ENCODE measurements at places on chromosomes 12 and 14. TPM values are rescaled to one million over a fixed set of nuclear protein-coding genes. Genes with fewer than 3 reads are reported as not detected.

DNA sequence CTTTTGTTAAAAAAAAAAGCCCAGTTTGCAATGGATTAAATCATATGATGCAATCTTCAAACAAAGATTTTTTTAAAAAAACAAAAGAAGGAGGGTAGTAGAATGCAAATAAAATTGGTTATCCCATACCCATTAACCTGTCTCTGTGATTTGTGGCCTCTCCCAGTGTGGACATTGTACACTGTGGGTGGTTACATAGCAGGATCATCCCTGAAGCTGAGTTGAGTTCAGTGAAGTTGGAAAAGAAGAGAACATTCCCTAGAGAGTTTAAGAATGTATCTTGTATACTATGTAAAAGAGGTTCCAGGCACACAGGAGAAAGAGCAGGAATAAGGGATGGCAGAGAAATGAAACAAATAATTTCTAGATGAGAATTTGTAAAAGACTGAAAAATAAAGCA, 142.4 kb upstream of the SLC16A7 start:
- no peak for DNase-seq

DNA sequence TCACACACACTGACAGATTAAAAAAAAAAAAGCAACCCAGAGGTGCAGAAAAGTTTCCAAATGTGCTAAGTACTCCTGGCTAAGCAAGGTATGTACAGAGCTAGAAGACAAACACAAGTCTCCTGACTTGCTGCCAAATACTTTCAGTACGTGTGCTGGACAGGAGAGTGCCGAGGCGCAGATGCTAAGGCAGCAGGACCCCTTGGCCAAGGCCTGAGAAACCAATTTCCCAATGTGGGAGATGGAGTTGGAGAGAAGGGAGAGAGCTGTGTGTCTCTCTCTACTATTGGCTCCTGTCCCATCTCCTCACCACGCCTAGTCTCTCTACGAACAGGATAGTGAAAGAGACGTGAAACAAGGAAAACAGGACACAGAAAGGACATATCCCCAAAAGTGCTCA, 5.3 kb downstream of the SPRYD3 start:
- no peak for DNase-seq

- no peak for DNase-seq
These were observed 592 bp upstream of the USP15 start for GRCh38 chr12:62259631-62259992.

- DNase-seq, result no peak
These were observed 111.9 kb downstream of the PIK3C2G start for GRCh38 chr12:18373181-18373580.

DNA sequence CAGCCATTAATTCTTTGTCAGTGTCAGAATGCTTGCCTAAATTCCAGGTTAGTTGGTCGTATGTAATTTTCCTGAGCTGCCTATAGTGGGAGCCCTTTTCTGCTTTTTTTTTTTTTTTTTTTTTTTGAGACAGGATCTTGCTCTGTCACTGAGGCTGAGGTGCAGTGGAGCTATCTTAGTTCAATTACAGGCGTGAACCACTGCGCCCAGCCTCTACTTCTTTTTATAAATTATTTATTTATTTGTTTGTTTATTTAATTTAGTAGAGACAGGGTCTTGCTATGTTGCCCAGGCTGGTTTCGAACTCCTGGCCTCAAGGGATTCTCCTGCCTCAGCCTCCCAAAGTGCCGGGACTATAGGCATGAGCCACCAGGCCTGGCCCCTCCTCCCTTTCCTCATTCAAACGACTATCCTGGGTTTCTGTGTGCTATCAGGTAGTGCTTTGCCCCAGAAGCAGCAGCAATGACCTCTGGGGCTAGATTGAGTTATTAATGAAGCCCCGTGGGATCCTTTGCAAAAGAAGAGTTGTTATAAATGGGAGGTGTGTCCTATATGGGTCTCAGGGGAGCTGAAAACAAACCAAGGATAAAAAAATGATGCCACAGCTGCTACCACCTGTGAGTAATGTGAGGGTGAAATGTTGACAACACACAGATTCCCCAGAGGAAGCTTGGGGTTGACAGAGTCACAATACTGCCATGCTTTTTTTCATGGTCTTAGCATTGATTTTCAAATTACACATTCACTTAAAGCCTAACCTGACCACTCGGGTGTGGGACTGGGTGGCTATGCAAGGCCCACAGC, 34.6 kb upstream of the NFKBIA start:
- no peak for DNase-seq

DNA sequence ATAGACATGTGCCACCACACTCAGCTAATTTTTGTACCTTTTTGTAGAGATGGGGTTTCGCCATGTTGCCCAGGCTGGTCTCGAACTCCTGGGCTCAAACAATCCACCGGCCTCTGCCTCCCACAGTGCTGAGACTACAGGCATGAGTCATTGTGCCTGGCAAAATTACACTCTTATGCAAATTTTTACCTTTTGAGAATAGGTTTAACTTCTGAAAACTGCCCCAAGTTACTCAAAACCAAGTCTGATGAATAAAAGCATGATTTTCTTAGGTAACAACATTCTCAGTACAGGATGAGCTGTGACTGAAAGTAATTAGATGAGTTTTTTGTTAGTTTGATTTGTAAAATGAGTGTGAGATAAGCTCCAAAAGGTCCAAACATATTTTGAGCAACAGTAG, 166.0 kb downstream of the RPS29 start:
- DNase-seq, result peak; percentile 58

LPAR5 gene
- total RNA-seq, result 2.2 TPM
